Left renal cortex interstitium (tissue), 4 donors: ENCODE measurements at places on chromosomes 2 and 18. TPM values are rescaled to one million over a fixed set of nuclear protein-coding genes. Genes with fewer than 3 reads are reported as not detected.

EGR4 gene
- polyA plus RNA-seq: not detected

CD226 gene
- polyA plus RNA-seq: 2.3 TPM

CYRIA gene
- 3.3 TPM for polyA plus RNA-seq

DNA sequence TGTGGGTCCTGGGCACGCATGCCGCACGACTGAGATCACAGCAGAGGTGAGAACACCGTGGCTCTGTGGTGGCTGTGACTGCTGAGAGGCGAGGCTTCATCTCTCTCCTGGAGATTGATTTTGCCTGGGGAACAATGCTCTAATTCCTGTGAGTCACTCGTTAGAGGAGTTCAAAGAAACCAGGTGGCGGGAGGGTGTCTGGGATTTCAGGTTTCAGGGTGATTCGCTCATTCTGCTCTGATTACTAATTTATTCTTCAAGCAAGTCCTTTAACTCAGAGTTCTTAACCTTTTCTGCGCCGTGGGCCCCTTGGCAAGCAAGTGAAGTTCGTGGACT lies 56.3 kb downstream of the GLI2 start:
- DNase-seq: no peak

SDC1 gene
- 32.3 TPM for polyA plus RNA-seq

DNA sequence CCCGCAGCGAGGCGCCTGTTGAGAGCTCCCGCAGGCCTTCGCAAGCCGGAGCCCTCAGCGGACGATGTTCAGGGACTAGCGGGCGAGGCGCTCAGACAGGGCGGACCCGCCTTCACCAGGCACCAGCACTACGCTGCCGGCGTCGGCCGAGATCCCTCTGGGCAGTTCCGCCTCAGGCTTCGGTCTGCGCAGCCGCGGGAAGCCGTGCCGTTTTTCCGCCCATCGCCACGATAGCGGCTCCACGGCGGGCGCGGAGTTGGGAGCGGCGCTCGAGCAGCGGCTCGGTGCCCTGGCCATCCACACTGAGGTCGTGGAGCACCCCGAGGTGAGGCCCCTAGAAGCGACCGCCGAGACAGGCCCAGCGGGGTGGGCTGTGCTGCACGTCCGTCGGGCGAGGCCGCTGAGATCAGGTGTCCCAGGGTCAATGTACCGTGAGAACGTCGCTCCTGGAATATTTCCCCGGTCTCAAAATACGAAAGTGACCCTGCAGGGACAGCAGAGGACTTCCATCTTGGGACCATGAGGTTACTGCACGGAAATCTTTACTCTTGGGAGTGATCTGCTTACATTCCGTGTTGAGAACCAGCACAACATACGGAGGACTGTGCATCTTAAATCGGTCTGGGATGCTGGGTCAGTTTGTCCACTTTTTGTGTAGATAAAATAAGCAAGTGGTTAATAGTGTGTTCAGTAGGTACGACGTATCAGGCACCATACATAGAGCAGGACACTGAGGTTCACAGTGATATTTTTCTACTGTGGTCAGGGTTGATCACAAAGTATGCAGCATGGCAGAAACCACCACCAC lies 13.3 kb upstream of the MTIF2 start:
- peak; percentile 64 for DNase-seq

GRCh38 chr2:215664847-215665525 lies 229.1 kb upstream of the FN1 start:
- no peak for DNase-seq

EFEMP1 gene
- 103 TPM for polyA plus RNA-seq

- DNase-seq: peak; percentile 65
These were observed 12.0 kb downstream of the ONECUT2 start for GRCh38 chr18:57447154-57447621.

GRCh38 chr2:45826460-45826859 lies 175.0 kb downstream of the PRKCE start:
- no peak for DNase-seq

IL37 gene
- polyA plus RNA-seq: not detected

DNA sequence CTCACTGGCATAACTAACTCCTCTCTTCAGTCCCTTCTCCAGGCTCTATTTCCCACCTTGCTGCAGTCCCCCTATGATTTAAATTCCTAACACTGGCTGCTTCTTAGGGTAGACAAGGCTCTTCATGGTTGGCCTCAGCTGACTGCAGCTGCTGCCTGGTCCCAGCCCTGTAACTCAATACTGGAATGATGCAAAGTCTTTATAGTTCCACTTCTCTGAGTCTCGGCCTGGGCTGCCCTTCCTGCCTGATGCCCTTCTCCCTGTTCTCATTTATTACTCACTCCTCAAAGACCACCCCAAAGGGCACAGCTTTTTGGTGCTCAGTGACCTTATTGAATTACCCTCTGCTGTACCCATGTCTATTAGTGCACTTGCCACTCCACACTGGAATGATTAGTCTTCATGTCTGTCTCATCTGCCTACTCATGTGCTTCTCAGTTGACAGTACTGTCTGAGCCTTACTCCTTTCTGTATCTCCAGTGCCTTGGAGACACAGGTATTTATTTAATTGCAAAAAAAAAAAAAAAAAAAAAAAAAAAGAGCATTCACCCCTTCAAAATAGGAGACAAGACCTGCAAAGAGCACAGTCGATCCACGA lies 199.4 kb upstream of the REV1 start:
- peak; percentile 69 for DNase-seq

IRS1 gene
- 14.8 TPM for polyA plus RNA-seq

NAT8 gene
- polyA plus RNA-seq: 25.2 TPM

DNA sequence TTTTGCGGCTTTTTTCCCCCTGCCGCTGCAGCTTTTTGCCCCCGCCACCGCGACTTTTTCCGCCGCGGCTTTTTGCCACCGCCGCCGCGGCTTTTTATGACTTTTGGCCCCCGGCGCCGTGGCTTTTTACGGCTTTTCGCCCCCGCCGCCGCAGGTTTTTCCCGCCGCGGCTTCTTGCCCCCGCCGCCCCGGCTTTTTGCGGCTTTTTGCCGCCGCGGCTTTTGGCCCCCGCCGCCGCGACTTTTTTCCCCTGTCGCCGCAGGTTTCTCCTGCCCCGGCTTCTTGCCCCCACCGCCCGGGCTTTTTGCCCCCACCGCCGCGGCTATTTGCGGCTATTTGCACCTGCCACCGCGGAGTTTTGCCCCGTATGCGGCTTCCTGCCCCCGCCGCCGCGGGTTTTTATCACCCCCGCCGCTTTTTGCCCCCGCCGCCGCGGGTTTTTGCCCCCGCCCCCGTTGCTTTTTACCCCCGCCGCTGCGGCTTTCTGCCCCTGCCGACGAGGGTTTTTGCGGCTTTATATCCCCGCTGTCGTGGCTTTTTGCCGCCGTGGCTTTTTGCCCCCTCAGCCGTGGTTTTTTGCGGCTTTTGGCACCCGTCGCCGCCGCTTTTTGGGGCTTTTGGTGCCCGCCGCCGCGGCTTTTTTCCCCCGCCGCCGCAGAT lies 2750.9 kb downstream of the RPIA start:
- DNase-seq: no peak

STPG4 gene
- 0.22 TPM for polyA plus RNA-seq

- DNase-seq: no peak
These were observed 273.1 kb upstream of the SLC14A2 start for GRCh38 chr18:45342166-45342565.

WDR54 gene
- polyA plus RNA-seq: 39.9 TPM

GRCh38 chr2:4962419-4962818 lies 729.8 kb upstream of the SOX11 start:
- DNase-seq: no peak

DNA sequence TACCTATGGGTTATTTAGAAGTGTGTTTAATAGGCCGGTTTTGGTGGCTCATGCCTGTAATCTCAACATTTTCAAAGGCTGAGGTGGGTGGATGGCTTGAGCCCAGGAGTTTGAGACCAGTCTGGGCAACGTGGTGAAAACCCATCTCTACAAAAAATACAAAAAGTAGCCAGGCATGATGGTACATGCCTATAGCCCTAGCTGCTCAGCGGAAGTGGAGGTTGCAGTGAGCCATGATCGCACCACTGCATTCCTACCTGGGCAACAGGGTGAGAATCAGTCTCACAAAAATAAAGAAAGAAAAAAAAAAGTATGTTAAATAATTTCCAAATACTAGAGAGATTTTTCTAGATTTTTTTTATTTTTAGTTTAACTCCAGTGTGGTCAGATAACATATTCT lies 316.0 kb downstream of the KIAA1328 start:
- no peak for DNase-seq

- DNase-seq: no peak
These were observed 8.3 kb upstream of the TMEM178A start for GRCh38 chr2:39657287-39657937.
